ENCODE measurements at places on chromosomes 3 and 15.
A peak's percentile ranks its signal among the peaks of the same experiment; 100 is the strongest.

DNA sequence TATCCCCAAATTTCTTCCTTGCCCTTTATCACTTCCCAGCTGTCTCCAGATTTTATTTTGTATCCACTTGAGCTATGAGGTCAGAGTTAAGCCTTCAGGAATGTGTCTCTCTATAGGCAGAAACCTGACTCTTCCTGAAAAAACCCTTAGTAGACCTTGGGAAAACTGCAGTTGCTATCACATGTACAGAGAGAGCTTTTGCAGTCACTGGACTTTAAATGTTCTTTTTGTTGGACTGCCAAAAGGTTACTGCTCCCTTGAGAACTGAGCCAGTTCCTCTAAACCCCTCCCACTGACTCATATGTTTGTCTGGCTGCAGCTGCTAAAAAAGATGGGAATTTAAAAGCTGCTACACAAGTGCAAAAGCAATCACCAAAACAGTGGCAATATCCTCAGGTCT is 169.1 kb upstream of the CCDC54 start:
- DNase-seq, result no peak

DNA sequence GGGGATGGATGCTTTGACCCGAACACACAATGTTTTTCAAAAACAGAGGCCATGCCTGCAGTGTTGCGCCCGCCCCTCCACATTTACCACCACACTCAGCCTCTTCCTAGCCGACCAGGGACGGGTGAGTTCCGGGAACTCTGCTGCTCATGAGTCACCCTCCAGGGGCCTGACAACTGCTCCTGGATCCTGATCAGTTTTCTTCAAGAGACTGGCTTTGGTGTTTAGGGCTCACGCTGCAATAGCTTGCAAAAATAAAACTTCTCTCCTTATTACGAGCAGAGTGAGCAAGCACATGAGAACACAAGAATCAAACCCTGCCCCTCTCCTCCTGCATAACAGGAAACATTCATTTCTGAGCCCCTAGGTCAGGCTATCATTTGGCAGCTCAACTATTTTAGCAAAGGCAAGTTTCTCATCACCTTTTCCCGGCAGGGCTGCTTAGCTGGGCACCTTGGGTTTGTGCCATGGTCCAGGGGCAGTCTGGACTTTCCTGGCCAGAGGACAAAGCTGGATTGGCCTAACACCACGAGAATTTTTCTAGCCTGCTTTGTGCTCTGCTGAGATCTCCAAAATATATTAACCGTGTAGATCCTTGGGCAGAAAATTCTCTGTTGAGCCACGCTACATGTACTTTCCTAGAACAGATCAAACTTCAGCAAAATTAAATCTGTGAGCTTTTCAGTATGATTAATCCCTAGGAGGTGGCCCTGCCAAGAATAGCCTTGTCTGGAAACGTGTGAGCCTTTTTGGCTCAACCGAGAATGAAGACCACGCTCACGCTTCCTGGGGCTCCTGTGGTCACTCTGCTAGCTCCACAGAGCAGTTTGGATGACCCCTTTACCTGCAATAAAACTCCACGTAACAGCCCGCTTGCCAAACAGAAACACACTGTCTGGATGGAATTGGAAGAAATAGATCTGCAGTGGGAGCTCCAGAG is 52.7 kb upstream of the SPATA12 start:
- no peak for DNase-seq

DNA sequence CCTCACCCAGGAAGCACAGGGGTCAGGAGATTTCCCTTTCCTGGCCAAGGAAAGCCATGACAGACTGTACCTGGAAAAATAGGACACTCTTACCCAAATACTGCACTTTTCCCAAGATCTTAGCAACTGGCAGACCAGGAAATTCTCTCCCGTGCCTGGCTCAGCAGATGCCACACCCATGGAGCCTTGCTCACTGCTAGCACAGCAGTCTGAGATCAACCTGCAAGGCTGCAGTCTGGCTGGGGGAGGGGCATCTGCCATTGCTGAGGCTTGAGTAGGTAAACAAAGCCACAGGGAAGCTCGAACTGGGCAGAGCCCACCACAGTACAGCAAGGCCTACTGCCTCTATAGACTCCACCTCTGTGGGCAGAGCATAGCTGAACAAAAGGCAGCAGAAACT is 567.3 kb upstream of the LMCD1 start:
- no peak for DNase-seq

DNA sequence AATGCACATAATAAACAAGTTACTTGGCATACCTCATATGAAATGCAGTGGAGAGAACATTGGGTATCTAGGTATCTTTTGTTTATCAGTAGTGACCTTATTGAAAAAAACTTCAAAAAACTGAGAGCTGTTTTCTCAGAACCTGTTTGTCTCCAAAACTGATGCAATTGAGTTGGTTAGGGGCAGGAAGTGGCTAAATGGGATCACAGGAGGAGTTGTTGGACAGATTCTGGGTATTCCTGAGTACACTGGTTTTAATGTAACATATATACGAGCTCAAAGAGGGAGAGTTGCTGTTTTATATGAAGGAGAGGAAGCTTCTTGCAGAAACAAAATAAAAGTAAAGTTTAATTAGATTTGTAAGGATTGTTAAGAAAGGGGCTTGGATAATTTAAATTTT is 159.5 kb downstream of the C3orf70 start:
- no peak for DNase-seq

DNA sequence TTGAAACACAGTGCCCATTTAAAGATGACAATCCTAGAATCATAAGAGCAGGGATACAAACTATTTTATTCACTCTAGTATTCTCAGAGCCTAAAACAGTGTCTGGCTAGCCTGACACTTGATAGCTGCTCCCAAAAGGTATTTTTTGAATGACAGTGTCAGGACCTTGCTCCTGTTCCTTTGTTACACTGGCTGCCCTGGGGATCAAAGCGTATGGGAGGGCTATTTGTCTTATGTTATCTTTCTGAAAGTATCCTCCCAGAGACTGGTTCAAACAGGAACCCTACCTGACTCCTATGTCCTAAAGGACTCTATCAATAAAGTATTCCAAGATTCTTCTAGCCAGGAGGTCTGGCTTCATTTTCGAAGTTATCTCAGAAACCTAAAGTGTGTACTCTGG is 621.4 kb downstream of the FHIT start:
- DNase-seq, result no peak

DNA sequence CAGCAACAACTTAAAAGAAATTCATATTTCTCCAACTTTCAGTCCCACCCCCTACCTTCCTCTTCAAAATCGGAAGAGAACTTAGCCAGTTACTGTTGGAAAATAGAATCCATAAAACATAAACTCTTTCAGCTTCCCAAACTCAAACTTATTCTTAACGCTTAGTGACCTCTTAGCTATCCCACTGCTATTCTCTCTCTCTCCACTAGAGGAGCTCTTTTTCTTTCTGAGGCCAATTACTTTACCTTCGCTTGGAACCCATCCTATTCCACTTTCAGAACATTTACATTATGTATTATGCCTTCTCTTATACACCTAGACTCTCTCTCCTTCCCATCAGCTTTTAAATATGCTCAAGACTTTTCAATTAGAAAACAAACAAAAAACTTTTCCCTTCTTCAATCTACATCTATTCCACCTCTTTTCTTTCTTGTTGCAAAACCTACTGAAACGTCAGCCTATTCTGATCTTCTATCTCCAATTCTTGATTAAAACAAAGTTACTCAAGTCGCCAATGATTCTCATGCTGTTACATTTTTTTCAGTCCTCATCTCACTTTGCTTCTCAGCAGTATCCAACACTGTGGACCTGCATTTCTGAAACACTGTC is 13.4 kb upstream of the GHSR start:
- no peak for DNase-seq

DNA sequence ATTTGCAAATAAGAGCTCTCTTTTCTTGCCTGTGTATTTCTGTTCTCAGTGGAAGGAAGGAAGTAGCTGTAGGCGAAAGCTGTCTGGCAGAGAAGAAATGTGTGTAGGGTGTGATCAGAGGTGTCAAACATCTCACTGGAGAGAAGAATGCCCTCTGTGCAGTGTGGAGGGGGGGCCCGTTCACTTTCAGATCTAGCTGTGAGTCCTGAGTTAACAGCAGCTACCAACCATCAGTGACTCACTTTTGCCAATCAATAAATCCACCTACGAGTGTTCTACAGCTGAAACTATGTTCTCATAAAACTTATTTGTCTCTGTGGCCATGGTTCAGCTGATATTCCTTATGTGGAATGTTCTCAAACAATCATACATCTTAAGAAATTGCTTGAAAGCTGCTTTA is 103.7 kb downstream of the FRMD4B start:
- peak; percentile 46 for DNase-seq

Data from stimulated activated effector memory CD8-positive, alpha-beta T cell treated with anti-CD3 and anti-CD28 coated beads, Interleukin-12 subunit alpha, Interleukin-12 subunit beta, amount 100 ng/mL, for 72 hours (primary cell).